ENCODE measurements at places on chromosomes 7 and 10.

- no peak overlapping the region for H3K4me3 ChIP-seq
- H3K27ac ChIP-seq, result no peak overlapping the region
- peak; percentile 53 for DNase-seq
- no peaks in the 10 kb centered on the region for H3K36me3 ChIP-seq
- H3K4me1 ChIP-seq, result no peaks in the 10 kb centered on the region
Observed at GRCh38 chr7:31114593-31115343, 62.7 kb downstream of the ADCYAP1R1 start.

DNA sequence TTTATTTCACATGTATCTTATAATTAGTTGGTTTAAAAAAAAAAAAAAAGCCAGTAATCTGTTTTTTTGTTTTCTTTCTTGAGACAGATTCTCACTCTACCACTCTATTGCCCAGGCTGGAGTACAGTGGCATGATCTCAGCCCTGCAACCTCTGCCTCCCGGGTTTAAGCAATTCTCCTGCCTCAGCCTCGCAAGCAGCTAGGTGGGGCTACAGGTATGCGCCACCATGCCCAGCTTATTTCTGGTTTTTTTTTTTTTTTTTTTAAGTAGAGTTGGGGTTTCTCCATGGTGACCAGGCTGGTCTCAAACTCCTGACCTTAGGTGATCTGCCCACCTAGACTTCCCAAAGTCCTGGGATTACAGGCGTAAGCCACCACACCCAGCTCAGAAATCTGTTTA, 34.1 kb upstream of the CAPZA2 start:
- no peak overlapping the region for H3K27ac ChIP-seq
- peak; percentile 43 for DNase-seq
- no peaks in the 10 kb centered on the region for H3K27me3 ChIP-seq
- no peaks in the 10 kb centered on the region for H3K36me3 ChIP-seq
- H3K4me1 ChIP-seq, result no peaks in the 10 kb centered on the region

DNA sequence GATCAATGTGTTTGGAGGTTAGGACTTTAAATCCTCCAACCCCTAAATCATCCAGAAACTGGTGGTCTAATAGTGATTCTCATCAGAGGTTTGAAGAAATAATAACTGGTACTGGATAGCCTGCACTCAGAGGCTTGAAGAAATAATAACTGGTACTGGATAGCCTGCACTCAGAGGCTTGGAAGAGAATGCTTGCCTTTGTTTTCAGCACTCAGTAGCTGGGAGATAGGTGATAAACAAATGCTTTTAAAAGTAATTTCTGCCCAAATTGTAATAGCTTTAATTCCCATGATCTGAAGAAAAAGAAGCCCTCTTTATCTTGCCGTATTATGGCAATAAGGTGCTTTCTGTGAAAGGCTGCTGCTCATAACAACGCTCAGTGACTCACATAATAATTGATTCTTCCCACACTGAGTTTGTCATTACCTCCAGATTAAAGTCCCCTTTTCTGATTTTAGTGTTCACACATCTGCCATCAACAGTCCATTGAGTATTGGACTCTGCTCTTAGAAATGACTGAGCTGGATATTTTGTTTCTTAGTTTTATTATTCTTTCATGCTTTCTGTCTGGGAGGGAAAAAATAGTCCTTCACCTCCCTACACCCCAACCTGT, 112.3 kb upstream of the PHYHIPL start:
- no peak for DNase-seq
- no peak overlapping the region for H3K27ac ChIP-seq
- no peaks in the 10 kb centered on the region for H3K27me3 ChIP-seq

GRCh38 chr7:80843018-80843677, 75.7 kb downstream of the SEMA3C start:
- H3K4me3 ChIP-seq, result no peak overlapping the region
- no peak overlapping the region for H3K27ac ChIP-seq
- H3K4me1 ChIP-seq, result no peaks in the 10 kb centered on the region
- DNase-seq, result no peak
- no peaks in the 10 kb centered on the region for H3K36me3 ChIP-seq

- no peak overlapping the region for H3K27ac ChIP-seq
- DNase-seq, result no peak
- no peaks in the 10 kb centered on the region for H3K4me1 ChIP-seq
- H3K36me3 ChIP-seq, result no peaks in the 10 kb centered on the region
- no peaks in the 10 kb centered on the region for H3K27me3 ChIP-seq
Observed at GRCh38 chr7:112757337-112757736, 32.9 kb downstream of the TMEM168 start.

DNA sequence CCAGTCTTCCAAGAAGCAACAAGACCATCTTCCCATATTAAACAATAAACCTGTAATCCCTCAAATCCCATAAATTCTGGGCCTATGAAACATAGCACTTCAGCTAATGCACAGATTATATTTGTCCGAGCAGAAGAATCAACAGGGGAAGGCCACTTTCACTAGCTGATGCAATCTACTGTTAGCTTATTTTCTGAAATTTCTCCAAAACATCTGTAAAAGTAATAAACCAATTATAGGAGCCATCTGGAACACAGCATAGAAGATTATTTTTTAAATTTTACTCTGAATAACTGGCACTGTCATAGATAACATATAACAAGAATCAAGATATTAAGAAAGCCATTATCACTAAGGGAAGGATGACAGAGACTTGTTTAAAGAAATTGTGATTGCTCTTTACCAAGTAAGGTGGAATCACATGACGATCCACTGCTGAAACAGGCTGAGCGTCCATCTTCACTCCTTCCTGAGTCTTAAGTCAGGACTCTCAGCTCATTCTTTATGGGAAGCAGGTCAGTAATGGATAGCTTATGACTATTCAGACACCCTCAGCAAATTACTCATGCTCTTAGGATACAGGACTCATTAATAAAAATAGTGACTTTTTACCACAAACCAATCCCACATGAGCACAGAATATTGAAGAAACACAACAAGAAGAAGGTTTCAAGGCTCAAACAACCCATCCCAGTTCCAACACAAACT, 719.5 kb downstream of the XPNPEP1 start:
- DNase-seq, result no peak
- no peaks in the 10 kb centered on the region for H3K4me1 ChIP-seq
- no peak overlapping the region for H3K27ac ChIP-seq
- no peaks in the 10 kb centered on the region for H3K27me3 ChIP-seq
- H3K36me3 ChIP-seq, result no peaks in the 10 kb centered on the region

DNA sequence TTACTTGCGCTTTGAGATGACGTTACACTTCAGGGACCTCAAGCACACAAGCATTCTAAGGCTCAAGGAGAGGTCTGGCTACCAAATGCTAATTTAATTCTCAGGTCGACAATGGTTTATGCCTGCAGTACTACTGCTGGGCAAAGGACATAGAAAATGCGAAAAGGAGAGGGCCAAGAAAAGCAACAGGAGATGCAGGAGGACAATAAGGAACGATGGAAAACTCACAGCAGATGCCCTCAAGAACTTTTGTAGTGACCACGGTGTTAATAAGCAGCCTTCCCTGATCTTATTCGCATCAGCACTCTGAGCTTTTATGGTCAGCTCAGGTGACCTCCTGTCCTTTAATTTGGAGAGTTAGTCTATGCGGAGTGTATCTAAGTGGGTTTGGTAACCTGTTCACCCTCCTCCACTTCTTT, 146.3 kb downstream of the GPR85 start:
- H3K27ac ChIP-seq, result no peak overlapping the region
- DNase-seq, result peak; percentile 96
- H3K4me3 ChIP-seq, result peak overlapping the region; percentile 82
- H3K4me1 ChIP-seq, result peaks cover 3% of the 10 kb centered on the region
- H3K27me3 ChIP-seq, result no peaks in the 10 kb centered on the region

DNA sequence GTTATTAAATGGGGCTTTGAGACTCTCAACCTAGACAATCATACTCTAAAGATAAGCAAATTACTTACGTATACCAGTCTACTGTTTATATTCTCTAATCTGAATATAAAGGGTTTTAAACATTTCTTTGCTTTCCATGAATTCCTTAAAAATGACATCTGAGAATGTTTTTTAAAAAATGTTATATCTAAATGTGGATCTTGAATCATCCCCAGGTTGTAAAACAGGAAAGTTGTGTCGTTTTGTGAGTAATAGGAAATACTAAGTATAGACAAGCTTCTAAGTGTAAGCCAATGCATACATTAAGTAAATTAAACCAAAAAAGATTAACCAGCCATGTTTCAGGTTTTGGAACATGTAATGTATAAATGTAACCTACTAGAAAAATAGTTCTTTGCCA, 26.8 kb downstream of the ADD3 start:
- H3K4me3 ChIP-seq, result no peak overlapping the region
- DNase-seq, result no peak
- H3K27me3 ChIP-seq, result no peaks in the 10 kb centered on the region
- H3K36me3 ChIP-seq, result no peaks in the 10 kb centered on the region

GRCh38 chr10:71621231-71622153, 98.1 kb downstream of the C10orf105 start:
- peak overlapping the region; percentile 51 for H3K27ac ChIP-seq
- no peaks in the 10 kb centered on the region for H3K36me3 ChIP-seq
- no peak overlapping the region for H3K4me3 ChIP-seq
- H3K27me3 ChIP-seq, result no peaks in the 10 kb centered on the region
- peak; percentile 88 for DNase-seq

GRCh38 chr10:32049113-32049512, 7.1 kb downstream of the KIF5B start:
- H3K4me3 ChIP-seq, result no peak overlapping the region
- peaks cover 3% of the 10 kb centered on the region for H3K36me3 ChIP-seq
- no peaks in the 10 kb centered on the region for H3K27me3 ChIP-seq
- H3K4me1 ChIP-seq, result no peaks in the 10 kb centered on the region
- H3K27ac ChIP-seq, result no peak overlapping the region
- DNase-seq, result no peak

DNA sequence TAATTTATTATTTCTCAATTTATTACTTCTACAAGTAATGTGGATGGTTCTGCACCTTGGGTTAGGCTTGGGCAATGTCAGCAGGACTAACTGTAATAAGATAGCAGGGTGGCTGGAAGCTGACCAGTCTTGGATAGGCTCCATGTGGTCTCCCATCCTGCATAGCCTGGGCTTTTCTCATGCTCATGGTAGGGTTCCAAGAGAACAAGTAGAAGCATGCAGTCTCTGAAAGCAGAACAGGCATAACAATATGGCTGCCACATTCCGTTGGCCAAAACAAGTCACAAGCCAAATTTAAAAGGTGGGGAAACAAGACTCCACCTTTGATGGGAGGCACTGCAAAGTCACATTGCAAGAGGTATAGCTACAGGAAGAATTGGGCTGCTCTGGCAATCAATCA, 98.6 kb upstream of the MDFIC start:
- no peak overlapping the region for H3K4me3 ChIP-seq
- H3K27ac ChIP-seq, result no peak overlapping the region
- H3K36me3 ChIP-seq, result no peaks in the 10 kb centered on the region
- no peaks in the 10 kb centered on the region for H3K27me3 ChIP-seq
- no peak for DNase-seq
- H3K4me1 ChIP-seq, result no peaks in the 10 kb centered on the region

DNA sequence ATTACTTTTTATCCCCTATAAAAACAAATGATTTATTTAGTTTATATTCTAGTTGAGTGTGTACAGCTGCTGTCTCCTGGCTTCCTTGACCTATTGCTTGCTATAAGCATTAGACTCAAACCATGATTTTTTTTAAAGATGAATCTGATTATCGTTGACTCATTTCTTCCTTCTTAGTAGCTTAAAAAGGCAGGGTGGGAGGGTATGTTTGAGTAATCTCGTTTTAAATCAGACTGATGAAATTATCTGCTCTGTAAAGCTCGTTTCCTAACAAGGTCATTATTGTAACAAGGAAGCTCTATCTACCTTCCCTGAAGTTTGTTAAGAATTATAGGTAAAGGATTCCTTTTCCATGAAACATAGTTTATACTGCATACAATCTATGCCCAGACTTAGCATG, 276.3 kb upstream of the KCND2 start:
- H3K27me3 ChIP-seq, result no peaks in the 10 kb centered on the region
- H3K27ac ChIP-seq, result no peak overlapping the region
- no peak for DNase-seq

GRCh38 chr7:27834179-27834921, 94.4 kb downstream of the TAX1BP1 start:
- no peaks in the 10 kb centered on the region for H3K36me3 ChIP-seq
- peak; percentile 29 for DNase-seq

DNA sequence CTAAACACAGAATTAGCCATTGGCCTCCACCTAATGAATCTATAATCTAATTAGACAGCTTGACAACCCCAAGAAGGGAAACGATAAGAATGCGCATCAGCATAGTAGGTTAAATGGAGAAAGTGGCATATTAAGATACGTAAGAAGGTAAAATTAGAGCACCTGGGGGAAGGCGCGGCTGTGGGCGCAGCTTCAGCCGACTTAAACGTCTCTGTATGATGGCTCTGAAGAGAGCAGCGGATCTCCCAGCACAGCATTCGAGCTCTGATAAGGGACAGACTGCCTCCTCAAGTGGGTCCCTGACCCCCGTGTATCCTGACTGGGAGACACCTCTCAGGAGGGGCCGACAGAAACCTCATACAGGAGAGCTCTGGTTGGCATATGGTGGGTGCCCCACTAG, 518.8 kb downstream of the PHTF2 start:
- H3K4me3 ChIP-seq, result no peak overlapping the region
- H3K27me3 ChIP-seq, result no peaks in the 10 kb centered on the region
- no peak for DNase-seq
- H3K36me3 ChIP-seq, result no peaks in the 10 kb centered on the region

DNA sequence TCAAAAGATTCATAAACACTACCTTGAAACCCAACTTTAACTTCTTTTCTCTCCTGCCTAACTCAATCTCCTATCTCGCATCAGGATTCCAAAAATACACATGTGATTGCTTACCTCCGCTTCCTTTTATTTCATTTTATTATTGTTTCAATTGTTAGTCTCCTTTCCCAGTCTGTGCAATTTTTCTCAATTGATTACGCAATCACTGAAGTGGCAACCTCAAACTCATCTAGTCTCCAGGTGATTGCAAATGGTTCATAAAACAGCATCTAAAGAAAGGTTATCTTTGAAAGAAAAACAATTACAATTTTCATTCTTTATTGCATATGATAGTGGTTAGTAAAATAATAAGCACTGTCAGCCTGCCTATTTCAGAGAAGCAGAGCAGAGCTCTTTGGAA, 45.6 kb downstream of the CHRM2 start:
- no peaks in the 10 kb centered on the region for H3K4me1 ChIP-seq
- no peak overlapping the region for H3K27ac ChIP-seq
- H3K4me3 ChIP-seq, result no peak overlapping the region
- no peaks in the 10 kb centered on the region for H3K27me3 ChIP-seq
- no peaks in the 10 kb centered on the region for H3K36me3 ChIP-seq

GRCh38 chr10:113961182-113962031, 82.3 kb upstream of the ADRB1 start:
- no peak overlapping the region for H3K4me3 ChIP-seq
- H3K27me3 ChIP-seq, result no peaks in the 10 kb centered on the region
- H3K27ac ChIP-seq, result no peak overlapping the region
- no peaks in the 10 kb centered on the region for H3K36me3 ChIP-seq
